Neural crest cell (in vitro differentiated cells): ENCODE measurements at places on chromosomes 11 and 22. TPM values are rescaled to one million over a fixed set of nuclear protein-coding genes. Genes with fewer than 3 reads are reported as not detected.

DNA sequence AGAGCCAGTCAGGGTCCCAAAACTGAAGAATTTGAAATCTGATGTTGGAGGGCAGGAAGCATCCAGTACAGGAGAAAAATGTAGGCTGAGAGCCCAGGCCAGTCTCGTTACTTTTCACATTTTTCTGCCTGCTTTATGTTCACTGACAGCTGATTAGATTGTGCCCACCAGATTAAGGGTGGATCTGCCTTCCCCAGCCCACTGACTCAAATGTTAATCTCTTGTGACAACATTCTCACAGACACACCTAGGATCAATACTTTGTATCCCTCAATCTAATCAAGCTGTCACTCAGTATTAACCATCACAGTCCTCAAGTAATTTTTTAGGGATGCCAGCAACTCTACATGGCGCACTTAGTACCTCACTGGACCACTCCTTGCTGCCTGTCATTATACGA lies 1345.3 kb downstream of the FAM181B start:
- no peak for DNase-seq

GRCh38 chr11:2304506-2305139 lies 2.8 kb downstream of the TSPAN32 start:
- no peak for DNase-seq

- peak; percentile 36 for DNase-seq
Observed at GRCh38 chr11:63490551-63491239, at the start of gene PLAAT5. Gene PLAAT5, minus strand, starts transcription at chr11:63491167. Its CDS starts 133 bp downstream, at chr11:63491034.

GRCh38 chr11:130070846-130071200 lies 1.1 kb downstream of the APLP2 start:
- no peak for DNase-seq

GRCh38 chr11:35111161-35112055 lies 27.6 kb upstream of the CD44 start:
- no peak for DNase-seq

- DNase-seq: no peak
Observed at GRCh38 chr11:102957953-102958352, 2.4 kb upstream of the MMP13 start.

DNA sequence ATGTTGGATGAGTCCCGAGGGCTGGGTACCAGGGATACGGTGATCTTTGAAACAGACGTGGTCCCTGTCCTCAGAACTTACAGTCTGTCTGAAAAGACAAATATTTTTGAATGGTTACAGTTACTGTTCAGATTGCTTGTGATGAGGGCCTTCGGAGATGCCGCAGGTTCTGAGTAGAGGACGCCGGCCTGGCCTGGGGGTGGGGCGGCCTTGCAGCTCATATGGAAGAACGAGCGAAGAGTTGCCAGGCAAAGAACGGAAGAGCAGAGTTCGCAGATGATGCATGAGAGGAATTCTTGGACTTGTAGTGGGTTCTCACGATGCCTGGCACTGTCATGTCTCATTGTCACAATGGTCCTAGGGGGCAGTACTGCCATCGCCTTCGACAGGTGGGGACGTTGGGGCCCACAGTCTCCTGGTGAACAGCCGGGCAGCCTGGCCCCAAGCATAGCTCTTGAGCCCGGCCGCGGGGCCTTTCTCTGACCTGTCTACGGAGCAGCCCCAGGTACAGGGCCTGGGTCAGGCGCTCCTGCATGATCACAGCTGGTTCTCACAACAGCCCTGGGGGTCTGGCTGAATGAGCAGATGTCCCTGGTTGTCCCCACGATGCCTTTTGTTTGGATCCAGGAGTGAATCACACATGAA lies 60.9 kb upstream of the PARVG start:
- DNase-seq: no peak

- DNase-seq: no peak
Observed at GRCh38 chr11:2386591-2386990, 9.5 kb downstream of the CD81 start.

GRCh38 chr11:102920118-102920684 lies 35.3 kb downstream of the MMP13 start:
- no peak for DNase-seq

- no peak for DNase-seq
Observed at GRCh38 chr22:29628996-29629902, 25.8 kb downstream of the NF2 start.

LGALS12 gene
- total RNA-seq: not detected in 2 replicates

CASP5 gene
- not detected in 2 replicates for total RNA-seq
